ENCODE measurements at places on chromosomes 6 and 20.

GRCh38 chr6:37650071-37650481, 47.6 kb downstream of the MDGA1 start:
- no peak for DNase-seq

- no peak for DNase-seq
These were observed 658.4 kb downstream of the TBC1D32 start for GRCh38 chr6:120675886-120676285.

- DNase-seq: no peak
These were observed 26.3 kb downstream of the ITCH start for GRCh38 chr20:34389206-34389953.

DNA sequence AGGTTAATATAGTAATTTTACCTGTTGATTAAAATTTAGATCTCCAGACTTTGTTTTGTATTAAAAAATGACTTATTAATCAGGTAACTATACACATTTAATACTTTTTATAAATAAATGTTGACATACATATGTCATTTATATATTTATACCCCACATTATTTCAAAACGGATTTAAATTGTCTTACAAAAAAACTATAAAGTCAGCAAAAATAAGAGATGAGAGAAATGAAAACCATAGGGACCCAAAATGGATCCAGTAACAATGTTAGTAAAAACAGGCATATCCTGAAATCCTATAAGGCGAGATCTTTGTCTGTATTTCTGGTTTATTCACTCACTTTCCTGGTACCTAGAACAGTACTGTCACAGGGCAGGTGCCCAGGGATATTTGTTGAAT, 91.5 kb downstream of the PACRG start:
- no peak for DNase-seq

DNA sequence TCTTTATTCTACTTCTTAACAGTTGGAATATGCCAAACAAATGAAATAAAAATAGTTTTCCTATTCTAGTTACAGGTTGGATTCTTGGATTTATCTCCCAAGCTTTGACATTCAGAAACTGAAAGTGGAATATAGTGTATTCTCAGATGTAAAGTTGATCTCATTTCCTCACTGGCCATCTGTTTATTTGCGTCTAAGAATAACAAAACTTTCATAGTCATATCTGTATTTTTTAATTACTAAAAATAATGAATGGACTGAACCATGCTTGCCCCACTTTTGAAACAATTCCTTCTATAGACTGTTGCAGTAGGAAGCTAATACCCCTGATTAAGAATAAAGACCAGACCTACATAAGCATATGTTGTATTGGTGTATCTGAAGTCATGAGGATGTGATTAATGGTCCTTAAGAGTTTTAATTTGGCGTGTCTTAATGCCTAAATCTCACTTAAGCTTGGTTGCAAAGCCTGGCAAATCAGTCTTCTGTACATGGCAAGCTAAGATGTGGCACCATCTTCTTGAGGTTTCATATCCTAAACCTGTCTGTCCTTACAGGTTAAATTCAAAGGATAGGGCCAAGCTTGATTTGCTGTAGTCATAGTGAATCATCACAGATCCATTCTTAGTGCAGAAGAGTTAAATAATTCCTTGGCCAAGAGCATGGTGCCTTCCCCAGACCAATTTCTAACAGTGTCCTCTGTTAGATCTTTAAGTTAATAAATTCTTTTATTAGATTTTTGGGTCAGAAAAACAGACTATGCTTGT, 58.9 kb downstream of the FOXO3 start:
- DNase-seq: no peak

GRCh38 chr6:87623248-87623647, 33.3 kb downstream of the ORC3 start:
- DNase-seq: no peak

GRCh38 chr6:142387997-142388815, 86.4 kb downstream of the ADGRG6 start:
- no peak for DNase-seq

GRCh38 chr6:45896783-45897441, 118.7 kb downstream of the CLIC5 start:
- DNase-seq: no peak

DNA sequence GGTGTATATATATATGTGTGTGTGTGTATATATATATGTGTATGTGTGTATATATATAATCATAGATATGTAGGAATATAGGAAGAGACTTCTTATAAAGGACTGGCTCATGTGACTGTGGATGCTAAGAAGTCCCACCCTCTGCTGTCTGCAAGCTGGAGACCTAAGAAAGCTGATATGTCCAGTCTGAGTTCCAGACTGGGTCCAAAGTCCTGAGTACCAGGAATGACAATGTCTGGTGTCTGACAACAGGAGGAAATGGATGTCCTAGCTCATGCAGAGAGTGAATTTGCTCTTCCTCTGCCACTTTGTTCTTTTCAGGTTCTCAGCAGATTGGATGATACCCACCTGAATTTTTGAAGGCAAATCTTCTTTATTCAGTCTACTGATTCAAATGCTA, 7.1 kb downstream of the ALDH5A1 start:
- no peak for DNase-seq

GRCh38 chr6:143955971-143956370, 52.1 kb downstream of the PLAGL1 start:
- no peak for DNase-seq

- DNase-seq: no peak
These were observed 24.9 kb downstream of the DPPA5 start for GRCh38 chr6:73329201-73329600.

DNA sequence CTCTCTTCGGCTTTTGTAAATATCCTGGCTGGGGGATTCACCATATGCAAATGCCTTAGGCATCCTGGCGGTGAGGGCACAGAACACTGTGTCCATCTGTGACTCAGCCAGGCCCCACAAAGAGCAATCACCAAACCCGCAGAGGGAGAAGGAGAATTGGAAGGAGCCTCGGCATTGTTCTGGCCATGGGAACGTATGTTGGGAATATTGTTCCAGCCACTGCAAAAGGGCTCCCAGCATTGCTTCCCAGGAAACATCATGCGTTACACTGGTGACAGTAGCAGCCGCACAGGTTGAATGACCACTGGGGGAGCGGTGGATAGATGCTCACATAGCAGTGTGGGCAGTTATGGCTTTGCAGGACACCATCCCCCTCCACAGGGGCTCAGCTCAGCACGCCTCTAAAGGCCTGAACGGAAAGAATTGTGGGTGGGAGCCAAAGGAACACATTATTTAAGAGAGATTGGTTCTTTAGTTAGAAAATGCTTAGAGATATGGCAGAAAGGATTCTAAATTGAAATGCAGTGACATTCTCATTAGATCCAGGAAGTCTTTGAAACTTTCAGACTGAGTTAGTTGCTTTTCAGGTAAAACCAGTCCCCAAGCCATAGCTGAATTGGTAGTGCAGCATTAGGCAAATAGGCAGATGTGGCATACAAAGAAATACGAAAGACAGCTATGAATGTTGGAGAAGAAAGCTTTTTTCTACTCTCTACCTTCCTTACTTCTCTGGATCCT, 104.3 kb downstream of the RNF144B start:
- no peak for DNase-seq

DNA sequence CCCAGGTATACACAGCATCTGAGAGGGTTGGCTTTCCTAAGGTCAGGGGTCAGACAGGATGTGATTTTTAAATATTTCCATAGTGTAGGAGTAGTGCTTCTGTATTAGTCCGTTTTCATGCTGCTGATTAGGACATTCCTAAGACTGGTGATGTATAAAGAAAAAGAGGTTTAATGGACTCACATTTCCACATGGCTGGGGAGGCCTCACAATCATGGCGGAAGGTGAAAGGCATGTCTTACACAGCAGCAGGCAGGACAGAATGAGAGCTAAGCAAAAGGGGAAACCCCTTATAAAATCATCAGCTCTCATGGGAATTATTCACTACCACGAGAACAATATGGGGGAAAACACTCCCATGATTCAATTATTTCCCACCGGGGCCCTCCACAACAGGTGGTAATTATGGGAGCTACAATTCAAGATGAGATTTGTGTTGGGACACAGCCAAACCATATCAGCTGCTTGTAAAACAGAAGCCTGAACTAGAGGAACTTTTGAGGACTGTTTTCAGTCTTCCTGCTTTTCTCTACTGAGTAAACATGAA, 91.0 kb upstream of the MEI4 start:
- no peak for DNase-seq

DNA sequence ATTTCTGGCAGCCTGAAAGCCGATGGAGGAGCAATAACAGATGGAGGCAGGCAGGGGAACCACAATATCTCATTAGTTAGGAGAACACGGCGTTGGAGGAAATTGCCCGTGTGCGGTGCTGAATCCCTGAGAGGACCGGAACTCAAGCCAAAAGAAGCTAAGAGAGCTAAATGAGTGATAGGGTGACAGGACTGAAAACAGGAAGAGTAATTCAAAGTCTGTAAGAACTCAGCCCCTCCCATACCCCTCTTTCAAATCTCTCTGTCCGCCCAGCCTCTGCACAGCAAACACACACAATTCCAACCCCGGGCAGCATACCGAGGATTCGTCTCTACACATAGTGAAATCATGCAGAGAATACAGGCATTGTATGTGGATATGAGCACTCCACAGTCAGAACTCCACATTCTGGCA, 2.6 kb upstream of the IPCEF1 start:
- DNase-seq: no peak

DNA sequence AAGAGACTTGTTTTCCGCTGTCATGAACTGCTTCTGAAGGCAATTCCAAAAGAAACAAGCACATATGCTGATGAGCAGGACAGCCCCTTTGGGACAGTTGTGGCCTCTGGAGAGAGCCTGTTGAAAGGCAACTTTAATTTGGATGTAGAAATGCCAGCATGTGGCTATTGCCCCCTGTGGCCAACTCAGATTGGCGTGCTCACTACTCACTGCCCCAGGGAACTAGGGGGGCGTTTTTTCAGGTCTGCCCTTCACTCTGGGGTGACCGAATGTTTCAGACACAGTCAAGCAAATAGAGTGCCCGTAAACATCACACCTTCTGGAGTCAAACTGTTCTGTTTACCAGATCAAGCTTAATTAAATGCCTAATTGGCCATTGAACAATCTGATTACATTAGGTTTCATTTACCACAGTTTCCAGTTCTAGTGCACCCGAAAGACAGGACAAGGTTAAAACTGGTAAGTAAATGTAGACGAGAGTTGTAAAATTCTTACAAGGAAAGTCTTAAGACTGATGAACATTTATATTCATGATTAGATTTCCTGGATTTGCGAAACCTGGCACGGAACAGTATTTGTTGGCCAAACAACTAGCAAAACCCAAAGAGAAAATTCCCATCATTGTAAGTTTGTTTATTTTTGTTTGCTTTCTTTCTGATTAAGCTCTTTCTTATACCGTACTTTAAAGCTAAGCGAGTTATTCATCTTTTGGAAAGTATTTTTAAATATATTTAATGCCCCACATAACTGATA, 75.9 kb upstream of the SYNJ2 start:
- DNase-seq: no peak

DNA sequence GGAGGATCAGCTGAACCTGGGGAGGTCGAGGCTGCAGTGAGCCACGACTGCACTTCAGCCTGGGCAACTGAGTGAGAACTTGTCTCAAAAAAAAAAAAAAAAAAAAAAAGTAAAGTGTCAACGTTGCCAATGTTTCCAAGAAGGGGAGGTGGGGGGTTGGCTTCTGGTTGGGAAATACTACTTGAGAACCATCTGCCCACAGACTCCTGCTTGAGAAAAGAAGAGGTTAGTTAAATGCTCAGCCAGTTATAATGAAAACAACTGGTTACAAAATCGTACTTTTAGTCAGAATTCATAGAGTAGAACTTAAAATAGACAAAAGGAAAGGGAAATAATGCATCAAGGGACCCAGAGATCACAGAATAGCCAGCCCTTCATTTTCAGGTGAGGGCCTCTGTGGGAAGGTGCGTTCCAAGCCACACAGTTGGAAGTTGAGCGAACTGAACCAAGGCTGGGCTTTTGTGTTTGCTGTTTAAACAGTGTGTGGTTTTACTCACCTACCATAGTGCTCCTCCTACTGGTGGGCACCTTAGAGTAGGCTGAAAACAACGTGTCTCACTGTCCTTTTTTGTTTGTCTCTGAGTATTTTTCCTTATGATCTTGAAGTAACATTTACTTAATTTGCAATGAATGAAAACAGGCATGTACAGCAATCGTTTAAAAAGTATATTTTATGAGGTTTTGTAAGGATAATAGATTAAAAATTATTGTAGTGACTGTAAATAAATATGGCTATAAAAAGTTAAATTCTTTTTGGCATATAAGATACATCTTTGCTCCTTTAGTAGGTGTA, 200.7 kb downstream of the BCAS1 start:
- DNase-seq: no peak

DNA sequence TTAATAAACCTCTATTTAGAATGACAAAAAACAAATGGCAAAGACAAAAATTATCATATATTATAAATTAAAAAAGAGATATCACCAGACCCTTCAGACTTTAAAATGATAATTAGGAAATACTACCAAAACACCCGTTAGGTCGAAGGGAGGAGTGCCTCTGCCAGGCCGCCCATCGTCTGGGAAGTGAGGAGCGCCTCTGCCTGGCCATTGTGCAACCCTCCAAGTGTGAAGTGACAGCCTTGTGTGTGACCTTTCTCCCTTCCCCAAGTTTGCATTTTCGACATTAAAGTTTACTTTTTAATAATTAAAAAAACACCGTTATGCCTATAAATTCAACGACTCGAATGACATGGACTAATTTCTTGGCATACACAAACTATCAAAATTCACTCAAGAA, 64.5 kb upstream of the TASP1 start:
- no peak for DNase-seq

DNA sequence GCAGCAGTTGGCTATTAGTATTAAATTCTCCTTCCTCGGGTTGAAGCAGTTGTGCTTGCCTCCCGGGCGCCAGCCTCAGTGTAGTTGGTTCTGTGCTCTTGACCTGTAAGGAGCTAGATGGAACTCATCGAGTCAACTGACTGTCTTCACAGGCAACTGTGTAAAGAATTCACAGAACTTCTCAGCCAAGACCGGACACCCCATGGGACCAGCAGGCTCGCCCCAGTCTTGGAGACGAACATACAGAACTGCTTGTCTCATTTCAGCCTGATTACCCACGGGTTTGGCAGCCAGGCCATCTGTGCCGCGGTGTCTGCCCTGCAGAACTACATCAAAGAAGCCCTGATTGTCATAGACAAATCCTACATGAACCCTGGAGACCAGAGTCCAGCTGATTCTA, 8.5 kb downstream of the TFAP2C start:
- DNase-seq: no peak

GRCh38 chr20:24701027-24701426, 231.6 kb downstream of the SYNDIG1 start:
- DNase-seq: no peak

DNA sequence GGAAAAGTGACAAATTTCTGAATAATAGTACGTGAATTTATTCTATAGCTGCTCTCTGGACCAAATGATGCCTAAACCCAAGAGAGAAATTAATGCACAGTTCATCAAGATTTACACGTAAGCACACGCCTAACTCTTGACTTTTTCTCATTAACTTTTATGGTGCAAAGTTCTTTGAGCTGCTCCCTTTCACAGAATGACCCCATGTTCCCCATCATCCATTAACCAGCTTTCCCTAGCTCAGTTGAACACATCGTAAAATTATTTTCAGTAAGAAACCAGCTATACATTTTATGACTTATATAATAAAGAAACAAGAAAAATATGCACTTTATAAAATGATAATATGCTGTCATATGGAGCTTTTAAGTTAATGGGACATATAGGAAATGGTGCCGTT, 54.3 kb downstream of the ID4 start:
- DNase-seq: no peak

GRCh38 chr20:59678288-59678687, 73.9 kb downstream of the PHACTR3 start:
- DNase-seq: no peak

- no peak for DNase-seq
These were observed 337.0 kb downstream of the RNGTT start for GRCh38 chr6:88626460-88626859.

- DNase-seq: no peak
These were observed 102.7 kb upstream of the TOP1 start for GRCh38 chr20:40925829-40926510.

Data from GM19239 (cell line).